ENCODE measurements at places on chromosomes 7 and 10.

DNA sequence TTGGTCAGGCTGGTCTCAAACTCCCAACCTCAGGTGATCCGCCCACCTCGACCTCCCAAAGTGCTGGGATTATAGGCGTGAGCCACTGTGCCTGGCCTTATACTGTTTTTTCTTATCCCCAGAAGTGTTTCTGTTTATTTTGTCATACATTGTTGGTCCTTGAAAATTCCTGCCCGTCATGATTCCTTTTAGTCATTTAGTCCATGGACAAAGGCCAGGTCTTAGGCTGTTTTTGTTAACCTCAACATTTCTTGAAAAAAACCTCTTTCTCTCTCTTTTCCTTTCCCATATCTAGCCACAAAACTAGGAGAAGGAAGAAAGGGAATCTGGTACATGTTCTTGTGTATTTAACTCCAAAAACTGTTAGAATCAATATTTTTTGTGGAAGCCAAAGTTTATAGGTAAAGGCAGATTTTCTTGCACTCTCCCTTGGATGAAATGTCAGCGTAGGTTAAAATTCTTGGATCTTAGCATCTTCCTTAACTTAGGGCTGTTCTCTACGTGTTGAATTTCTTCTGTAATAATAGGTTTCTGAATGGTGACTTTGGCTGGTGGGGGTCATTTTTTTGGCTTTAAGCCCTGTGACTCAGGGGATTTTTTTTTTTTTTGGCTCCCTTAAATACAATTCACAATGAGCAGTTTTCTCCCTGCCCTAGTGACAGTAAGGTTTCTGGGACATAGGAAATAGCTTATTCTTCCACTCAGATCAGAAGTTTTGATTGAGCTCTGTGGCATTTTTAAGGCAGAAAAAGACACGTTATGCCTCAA, 500.8 kb downstream of the AUTS2 start:
- no peak for DNase-seq

- no peak for DNase-seq
These were observed 56.9 kb downstream of the XPNPEP1 start for GRCh38 chr10:109866168-109866994.

GRCh38 chr7:23713285-23714149, 3.5 kb downstream of the STK31 start:
- DNase-seq: no peak

GRCh38 chr10:79490400-79491142, 21.8 kb upstream of the EIF5AL1 start:
- DNase-seq: no peak

GRCh38 chr7:50394315-50394714, 55.8 kb downstream of the FIGNL1 start:
- DNase-seq: no peak

DNA sequence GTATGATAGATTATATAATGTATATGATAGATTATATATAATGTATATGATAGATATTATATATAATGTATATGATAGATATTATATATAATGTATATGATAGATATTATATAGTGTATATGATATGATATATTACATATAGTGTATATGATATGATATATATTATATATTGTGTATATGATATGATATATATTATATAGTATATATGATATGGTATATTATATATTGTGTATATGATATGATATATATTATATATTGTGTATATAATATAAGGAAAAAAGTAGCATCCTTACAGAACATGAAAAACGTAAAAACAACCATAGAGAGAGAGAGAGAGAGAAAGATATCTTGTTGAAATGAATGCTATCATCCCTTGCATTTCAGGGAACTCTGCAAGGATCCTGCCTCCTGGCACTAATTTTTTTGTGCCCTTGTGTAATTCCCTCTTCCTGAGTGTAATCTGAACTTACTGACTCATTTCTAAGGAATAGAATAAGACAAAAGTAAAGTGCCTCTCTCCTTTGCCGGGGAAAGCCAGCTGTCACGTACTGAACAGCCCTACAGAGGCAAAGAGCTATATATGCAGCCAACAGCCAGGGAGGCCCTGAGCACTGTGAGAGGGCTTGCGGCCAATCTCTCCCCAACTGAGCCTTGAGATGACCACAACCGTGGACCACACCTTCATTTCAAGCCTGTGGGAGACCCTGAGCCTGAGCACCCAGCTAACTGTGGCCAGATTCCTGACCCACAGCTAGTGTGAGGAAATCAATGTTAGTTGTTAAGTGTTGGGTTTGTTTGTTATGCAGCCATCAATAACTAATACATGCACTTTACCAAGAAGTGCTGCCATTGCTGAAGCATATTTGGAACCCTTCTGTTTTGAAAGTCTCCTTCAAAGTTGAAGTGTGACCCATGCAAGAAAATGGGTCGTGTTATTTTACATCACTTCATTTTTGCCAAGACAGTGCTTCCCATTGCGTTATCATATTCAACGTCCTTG, 61.1 kb upstream of the EZH2 start:
- no peak for DNase-seq

GRCh38 chr7:5630670-5631069, 150.8 kb downstream of the RNF216 start:
- peak; percentile 27 for DNase-seq

- DNase-seq: no peak
These were observed 43.3 kb downstream of the IL15RA start for GRCh38 chr10:5933909-5934546.

GRCh38 chr7:8747338-8747737, 313.9 kb downstream of the NXPH1 start:
- DNase-seq: no peak

DNA sequence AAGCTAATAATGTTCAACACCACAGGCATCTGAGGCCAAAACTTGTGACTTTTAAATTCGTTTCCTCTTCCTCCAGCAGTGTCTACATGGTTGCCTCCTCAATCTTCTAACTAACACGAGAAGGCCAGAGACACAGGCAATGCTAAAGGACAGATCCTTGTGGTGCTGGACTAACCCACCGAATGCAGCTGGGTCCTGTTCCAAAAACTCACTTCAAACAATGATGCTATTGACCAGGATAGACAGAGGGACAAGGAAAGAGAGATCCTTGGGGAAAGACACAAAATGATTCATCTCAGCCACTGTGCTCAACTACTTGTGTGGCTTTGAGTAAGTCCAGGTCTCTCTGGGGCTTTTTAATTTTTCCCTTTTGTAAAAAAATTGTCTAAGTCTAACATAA, 107.6 kb downstream of the KCNMA1 start:
- no peak for DNase-seq

GRCh38 chr10:132404911-132405462, 8.0 kb downstream of the PWWP2B start:
- no peak for DNase-seq

- no peak for DNase-seq
These were observed 586.7 kb upstream of the GALNT17 start for GRCh38 chr7:70545214-70545613.

- DNase-seq: no peak
These were observed 7.9 kb downstream of the TUBAL3 start for GRCh38 chr10:5396556-5397300.

GRCh38 chr10:126508535-126509040, 120.3 kb upstream of the ADAM12 start:
- DNase-seq: no peak

DNA sequence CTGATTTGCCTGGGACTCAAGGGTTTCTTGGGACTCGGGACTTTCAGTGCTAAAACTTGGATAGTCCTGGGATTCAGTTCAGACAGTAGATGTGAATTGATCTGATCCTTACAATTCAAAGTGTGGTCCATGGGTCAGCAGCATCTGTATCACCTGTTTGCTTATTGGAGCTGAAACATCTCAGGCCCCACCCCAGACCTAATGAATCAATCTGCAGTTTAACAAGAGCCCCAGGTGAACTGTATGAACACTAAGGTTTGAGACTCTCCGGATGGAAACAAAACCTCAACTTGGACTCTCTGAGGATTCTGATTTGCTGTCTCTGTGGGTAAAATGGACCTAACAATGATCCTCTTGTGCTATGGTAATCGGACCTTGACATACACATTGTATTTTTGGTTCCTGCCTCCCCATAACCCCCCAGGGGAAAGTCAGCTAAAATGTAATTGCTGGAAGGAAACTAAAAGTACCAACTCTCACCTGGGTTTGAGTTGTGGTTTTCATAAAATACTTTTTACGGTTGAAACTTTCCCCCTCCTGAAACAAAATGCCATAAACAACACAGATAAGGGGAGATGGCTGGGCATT, 11.7 kb downstream of the CYP26A1 start:
- DNase-seq: no peak

- DNase-seq: no peak
These were observed 5.7 kb downstream of the FRAT2 start for GRCh38 chr10:97328646-97329453.

GRCh38 chr7:45328403-45328981, 170.9 kb downstream of the RAMP3 start:
- DNase-seq: no peak

GRCh38 chr7:73350306-73351068, 22.5 kb downstream of the FKBP6 start:
- no peak for DNase-seq

GRCh38 chr7:126394406-126394805, 858.3 kb downstream of the GRM8 start:
- DNase-seq: no peak

DNA sequence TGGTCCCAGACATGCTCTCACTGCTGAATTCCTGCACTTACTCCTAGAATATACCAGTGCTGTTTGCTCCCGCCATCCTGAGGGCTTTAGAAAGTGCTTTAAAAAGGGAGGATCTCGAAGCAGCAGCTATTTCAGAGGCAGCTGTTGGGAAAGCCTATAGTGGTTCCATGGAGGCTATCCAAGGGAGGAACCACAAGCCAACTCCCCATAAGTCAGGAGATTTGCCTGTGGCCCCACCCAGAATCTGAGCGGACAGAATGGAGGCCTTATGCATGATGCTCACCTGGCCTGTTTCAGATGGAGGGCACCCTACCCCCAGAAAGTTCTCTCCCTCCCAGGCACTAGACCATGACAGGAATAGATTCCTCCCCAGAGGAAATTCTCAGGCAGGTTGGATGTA, 2.3 kb upstream of the KCNIP2 start:
- no peak for DNase-seq

- DNase-seq: no peak
These were observed 86.9 kb downstream of the VWC2 start for GRCh38 chr7:49860293-49860692.

DNA sequence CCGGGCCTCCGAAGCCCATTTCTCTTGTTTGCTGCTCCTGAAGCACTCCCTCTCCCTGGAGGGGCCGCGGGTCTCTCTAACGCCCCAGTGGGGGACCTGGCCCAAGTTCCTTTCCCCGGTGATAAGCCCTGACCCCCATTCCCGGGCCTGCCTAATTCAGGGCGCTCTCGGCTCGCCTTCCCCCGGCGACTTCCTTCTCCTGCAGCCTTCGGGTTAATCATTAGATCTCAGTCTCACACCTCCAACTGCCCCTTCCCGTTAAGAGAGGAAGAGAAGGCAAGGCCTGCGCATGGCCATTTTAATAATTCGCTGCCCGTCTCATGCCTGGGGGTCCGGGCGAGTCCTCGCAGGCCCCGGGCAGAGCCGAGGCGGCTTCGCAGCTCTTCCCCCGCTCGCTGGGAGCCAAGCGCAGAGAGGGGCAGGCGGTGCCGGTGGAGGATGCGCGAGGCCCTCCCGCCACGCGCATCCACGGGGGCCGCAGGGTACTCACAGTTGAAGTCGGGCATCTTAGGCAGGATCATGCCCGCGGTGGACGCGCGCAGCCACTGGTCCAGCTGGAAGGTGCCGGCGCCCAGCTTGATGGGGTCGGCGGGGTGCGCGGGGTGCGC, 1.2 kb downstream of the MNX1 start:
- DNase-seq: no peak

Measured in CD4-positive, alpha-beta T cell treated with Interleukin-4 for 1 hour (primary cell).